Stimulated activated CD4-positive, alpha-beta T cell treated with anti-CD3 and anti-CD28 coated beads, Interleukin-15, amount 100 ng/mL, for 1 hour (primary cell): ENCODE measurements at places on chromosomes 11 and 22.
A peak's percentile ranks its signal among the peaks of the same experiment; 100 is the strongest.

GRCh38 chr11:43021466-43021865 is 290.3 kb upstream of the API5 start:
- no peak for DNase-seq

- no peak for DNase-seq
Measured at GRCh38 chr11:69039501-69039900, 9.2 kb upstream of the TPCN2 start.

DNA sequence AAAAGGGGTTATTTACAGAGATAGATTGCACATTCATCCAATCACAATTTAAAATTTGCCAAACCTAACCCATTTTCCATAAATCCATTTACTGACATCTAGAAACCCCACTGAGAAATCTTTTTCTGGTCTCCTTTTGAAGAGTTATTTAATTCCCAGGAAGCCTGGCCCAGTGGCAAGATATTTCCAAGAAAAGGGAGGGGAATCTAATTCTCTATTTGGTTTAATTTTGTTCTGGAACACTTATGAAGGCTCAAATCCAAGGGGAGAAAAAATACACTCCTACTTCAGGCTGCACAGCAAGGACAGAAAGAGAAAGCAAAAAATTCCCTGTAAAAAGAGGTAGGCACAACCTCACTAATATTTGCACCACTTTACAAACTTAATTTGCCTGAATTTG is 88.2 kb upstream of the LDLRAD3 start:
- DNase-seq: no peak

GRCh38 chr11:120586072-120586471 is 74.5 kb downstream of the GRIK4 start:
- DNase-seq: no peak

DNA sequence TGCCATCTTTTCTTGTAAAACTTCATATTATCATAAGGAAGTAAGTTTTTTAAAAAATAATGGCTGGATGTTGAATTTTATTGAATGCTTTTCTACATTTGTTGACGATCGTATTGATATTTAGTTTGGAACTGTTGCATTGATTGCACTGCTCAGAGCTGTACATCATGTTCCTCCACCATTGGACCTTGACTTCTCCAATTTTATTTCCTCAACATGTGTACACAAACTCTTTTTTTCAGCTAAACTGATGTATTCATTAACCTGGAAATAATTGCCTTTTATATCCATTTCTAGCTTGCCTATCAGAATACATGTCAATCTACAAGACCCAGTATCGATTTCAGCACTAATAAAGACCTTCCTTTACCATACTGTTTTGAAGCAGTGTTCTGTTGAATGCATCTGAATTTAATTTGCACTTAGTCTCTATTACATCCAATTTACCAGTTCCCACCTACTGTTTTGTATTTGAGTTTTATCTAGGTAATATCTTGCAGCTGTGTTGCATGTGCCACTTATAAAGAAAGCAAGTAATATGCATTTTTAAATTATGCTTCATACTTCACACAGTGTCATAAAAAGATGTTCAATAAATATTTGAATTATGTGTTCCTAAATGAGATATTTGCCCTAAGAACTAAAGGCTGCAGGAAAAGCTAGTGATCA is 5.5 kb downstream of the CEP57 start:
- DNase-seq: no peak

DNA sequence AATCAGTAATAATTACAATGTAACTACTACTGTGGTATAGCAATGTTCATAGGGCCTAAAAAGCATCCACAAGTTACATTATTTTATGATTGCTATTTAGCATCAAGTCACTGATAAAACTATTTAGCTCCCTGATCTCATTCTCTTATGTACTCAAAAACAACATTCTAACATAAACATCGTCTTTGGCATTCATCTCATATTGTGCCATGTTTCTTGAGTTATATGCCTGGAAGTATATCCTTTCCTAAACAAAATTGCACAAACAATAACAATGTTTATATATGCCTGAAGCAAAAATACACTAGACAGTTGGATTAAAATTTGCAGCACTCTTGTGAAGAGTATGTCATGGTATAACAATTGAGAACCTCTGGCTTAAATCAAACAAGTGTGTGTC is 34.1 kb downstream of the HORMAD2 start:
- DNase-seq: no peak

DNA sequence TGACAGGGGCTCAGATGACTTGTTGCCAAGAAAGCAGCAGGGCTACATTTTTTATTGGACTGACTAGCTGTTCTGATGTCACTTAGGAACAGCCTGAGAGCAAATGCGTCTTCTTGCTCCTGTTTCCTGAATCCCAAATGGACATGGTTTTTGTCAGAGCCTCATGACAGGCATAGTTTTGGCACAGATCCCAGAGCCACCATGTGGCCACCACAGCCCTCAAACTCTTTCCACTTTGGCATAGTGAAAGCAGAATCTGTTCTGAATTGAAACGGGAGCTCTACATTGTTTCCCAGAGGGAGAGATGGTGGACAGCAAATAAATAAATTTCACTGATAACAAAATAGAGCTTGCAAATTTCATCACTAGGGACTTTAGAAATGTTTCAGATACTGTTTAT is 222.2 kb downstream of the C11orf87 start:
- no peak for DNase-seq

DNA sequence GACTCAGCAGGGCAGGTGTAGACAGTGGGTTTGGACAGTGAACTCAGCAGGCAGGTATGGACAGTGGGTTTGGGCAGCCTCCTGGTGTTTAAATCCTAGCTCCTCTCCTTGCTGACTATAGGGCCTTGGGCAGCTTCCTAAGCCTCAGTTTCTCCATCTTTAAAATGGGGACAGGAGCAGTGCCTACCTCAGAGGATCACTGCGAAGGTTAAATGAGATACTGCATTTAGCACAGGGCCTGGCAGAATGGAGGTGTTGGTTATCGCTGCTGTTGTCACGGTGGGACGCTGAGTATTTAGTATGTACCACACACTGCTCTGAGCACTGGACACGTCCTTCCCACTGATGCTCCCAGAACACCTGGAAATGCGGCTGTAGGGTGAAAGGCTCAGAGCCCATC is 14.4 kb upstream of the SCGB1A1 start:
- no peak for DNase-seq

GRCh38 chr11:94649254-94649653 is 82.1 kb downstream of the PIWIL4 start:
- no peak for DNase-seq

- no peak for DNase-seq
Measured at GRCh38 chr11:31782257-31782656, 28.9 kb downstream of the PAX6 start.

- DNase-seq: no peak
Measured at GRCh38 chr22:23753385-23753784, 840 bp downstream of the VPREB3 start.

GRCh38 chr22:42964994-42965699 is 49.8 kb downstream of the PACSIN2 start:
- DNase-seq: no peak

GRCh38 chr11:127931803-127932202 is 655.6 kb downstream of the ETS1 start:
- DNase-seq: no peak

GRCh38 chr11:122069707-122070360 is 46.2 kb downstream of the BLID start:
- no peak for DNase-seq

DNA sequence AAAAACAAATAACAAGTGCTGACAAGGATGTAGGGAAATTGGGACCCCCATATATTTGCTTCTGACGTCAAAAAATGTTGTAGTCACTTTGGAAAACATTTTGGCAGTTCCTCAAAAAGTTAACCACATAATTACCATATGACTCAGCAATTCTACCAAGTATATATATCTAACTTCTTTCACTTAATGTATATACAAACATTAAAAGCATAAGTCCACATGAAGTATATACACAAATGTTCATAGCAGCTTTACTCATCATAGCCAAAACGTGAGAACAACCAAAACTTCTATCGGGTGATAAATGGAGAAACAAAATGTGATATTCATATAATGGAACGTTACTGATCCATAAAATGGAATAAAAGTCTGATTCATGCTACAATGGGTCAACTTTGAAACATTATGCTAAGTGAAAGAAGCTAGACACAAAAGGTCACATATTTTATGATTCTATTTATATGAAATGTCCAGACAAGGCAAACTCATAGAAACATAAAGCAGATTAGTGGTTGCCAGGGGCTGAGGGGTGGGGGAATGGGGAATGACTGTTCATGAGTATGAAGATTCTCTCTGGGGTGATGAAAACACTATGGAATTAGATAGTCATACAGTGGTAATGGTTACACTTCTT is 48.7 kb upstream of the TEAD1 start:
- DNase-seq: no peak

DNA sequence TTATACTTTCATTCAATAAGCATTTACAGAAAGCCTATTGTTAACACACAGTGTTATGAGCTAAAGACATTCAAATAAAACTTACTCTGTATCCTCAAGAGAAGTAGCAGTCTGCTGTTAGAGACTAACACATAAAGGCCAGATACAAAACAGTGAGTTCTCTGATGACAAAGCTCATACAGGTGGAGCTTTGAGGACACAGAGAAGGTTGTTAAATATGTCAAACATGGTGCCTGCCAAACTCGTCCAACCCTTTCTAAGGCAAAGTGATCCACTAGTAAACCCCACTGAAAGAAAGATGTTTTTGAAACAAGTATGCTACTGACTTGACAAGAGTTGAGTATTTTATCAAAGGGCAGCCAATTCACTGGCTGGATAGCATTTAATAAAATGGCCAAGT is 70.1 kb downstream of the C2CD3 start:
- no peak for DNase-seq

DNA sequence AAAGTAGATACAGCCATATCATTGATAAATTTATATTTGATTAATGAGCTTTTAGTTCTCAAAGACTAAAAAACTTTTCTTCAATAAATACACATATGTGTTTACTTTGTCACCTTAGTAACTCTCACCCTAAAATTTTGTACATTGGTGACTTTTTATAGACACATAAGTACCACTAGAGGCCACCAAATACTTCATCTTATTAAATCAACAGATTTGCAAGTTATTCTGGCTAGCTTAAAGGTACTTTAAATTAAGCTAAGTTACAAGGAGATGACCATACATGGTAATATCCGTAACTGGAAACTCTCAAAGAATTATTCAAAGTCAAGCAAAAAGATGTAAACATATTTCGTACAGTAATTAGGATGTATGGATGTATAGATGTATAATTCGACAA is 112.2 kb downstream of the SBF2 start:
- no peak for DNase-seq

DNA sequence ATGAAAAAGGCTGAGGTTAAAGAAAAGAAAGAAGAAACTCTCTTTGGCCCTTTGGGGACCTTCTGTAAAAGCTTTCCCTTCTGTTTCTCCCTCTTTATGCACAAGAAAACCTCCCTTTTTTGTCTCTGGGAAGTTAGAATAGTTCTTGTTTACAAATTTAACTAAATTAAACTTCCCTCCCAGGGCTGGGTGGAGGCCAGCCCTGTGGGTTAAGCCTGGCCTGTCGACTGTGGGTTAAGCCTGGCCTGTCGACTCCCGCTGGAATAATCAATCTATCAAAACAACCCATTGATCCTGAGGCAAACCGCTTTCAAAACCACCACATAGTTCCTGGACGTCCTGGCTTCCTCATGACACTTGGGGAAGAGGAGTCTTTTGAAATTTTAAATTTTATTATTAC is 1.2 kb upstream of the DRG1 start:
- DNase-seq: no peak

DNA sequence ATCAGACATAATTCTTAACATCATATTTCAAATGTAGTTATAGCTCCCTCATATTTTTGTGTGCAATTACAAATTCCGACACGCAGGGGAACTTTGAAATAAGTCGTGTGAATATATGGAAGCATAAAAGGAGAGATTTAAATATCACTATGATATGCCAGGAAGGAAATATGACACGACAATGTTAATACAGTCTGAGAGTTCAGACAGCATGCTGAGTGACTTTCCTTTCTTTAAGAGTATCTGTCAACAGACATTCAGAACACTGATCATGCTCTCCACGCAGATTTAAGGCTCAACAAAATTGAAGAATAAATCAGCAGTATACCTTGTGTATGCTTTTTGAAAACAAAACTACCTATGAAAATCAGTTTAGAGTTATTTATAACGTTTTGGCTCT is 232.6 kb upstream of the CARD18 start:
- no peak for DNase-seq

GRCh38 chr22:20979243-20979809 is 2.8 kb upstream of the LZTR1 start:
- DNase-seq: peak; percentile 18

DNA sequence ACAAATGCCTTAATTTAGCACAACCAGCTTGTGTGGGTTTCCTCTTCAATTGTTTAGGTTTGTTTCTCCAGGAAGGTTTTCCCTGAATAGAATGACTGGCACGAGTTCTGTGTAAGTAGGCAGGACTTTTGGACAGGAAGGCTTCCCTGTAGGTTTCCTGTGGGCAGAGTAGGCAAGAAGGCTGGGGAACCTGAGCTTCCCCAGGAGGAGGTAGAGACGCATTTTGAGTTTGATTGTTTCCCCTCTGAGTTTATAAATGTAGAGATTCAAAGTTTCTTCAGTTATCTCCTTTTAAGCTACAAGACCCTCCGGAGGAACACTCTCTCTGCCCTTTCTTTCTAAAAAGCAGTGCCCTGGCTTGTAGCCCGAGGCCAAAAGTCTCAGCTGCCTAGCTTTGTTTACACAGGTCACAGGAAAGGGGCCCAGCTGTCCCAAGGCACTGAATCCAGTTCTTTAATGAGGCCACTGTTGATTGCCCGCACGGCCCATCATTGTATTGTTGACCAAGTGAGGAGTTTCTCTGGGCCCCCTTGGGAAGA is 66.6 kb upstream of the RDX start:
- DNase-seq: no peak

- DNase-seq: peak; percentile 36
Measured at GRCh38 chr22:24423519-24424000, 3.8 kb upstream of the ADORA2A start.

- DNase-seq: no peak
Measured at GRCh38 chr11:74000307-74001133, 8.4 kb downstream of the UCP3 start.
